ENCODE measurements at places on chromosomes 7 and 10.
A peak's percentile ranks its signal among the peaks of the same experiment; 100 is the strongest.

DNA sequence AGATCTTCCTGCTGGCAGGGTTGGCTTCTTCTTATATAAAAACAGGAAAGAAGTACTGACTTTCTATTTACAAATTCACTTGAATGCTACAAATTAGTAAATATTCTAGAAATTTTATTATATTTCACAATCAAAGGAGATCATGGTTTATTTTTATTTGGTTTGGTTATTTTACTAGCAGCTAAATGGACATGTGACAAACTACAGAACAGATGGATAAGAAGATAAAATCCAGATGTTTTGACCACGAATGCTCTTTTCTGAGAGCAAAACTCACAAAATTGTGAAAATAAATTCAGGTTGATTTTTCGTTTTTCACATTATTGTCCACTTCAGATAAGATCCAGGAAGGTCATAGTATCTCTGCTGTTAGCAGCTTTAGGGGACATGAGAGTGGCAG is 55.4 kb downstream of the CACNA2D1 start:
- DNase-seq = no peak

DNA sequence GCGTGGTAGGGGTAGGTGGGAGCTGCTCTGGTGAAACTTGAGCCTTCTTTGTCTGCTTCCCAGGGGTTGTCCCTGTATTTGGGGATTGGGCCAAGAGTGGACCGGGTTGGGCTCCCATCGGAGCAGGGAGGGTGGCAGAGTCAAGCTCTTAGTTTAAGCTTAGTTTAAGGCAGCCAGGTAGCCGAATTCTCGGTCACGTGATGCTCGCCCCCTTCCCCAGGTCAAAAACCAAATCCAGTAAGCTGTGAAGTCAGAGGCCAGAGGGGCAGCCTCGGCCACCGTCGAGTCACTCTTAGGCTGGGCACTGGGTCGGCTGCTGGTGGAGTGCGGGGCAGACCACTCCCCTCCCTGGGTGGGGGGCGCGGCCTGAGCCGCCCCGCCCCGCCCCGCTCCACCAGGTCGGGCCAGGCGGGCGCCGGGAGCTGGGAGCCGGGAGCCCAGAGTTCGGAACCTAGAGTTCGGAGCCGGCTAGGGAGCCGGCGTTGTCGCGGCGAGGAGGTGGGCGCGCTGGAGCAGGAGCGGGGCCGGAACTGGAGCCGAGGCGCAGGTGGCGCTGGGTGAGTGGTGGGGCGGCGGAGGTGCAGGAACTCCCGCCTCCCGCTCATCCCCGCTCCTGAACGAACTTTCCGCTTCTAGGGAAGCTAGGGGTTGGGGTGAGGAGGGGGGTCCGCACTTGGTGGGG is 2.8 kb upstream of the LZTS2 start:
- peak; percentile 59 for DNase-seq

DNA sequence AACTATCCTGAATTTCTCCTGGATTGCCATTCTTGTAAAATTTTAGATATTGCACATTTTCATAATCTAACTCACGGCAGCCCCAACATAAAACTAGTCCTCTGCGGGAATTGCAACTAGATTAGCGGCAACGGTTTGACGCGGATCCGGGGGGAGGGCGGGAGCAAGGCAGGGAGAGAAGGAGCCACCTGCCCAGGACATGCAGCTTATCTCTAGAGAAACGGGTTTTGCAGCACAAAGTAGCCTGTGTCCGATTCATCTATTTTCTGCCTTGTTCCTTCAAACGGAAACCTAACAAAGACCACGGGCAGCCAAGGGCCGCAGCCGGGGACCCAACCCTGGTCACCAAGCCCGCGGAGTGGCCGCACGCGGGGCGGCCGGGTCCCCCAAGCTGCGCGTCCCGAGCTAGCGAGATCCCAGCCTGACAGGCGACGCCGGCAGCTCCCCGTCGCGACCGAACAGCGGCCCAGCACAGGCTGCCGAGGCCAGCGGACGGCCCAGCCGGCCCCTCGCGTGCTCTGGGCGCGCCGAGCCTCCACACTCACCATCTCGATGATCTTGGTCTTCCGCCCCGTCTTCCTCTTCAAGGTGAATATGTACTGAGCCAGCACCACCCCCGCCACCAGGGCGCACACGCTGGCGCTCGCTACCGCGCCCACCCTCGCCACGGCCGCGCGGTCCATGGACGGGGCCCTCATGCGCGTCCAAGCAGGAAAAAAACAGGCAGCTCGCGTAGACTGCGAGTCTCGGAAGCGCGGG is at the start of gene NT5C3A:
Gene NT5C3A, minus strand, starts transcription at position 754 of the 759 bp plus-strand sequence. Its CDS starts 71 bp downstream, at position 683.
- DNase-seq = peak; percentile 50

DNA sequence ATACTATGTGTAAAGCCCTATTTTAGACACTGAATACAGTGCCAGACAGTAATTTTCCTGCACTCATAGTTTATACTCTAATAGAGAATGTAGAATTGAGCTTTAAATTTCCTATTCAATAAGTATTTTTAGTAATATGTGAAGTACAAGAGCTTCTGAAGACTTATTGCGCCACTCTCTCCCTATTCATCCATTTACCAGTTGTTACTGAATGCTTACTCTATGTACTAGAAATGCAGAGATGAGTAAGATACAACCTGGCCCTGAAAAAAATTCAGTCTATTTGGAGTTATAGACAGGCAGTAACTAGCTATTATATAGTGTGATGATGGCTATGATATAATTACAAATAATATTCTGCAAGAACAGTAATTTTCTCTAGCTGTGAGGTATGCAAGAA is 98.8 kb downstream of the ADK start:
- DNase-seq = no peak

DNA sequence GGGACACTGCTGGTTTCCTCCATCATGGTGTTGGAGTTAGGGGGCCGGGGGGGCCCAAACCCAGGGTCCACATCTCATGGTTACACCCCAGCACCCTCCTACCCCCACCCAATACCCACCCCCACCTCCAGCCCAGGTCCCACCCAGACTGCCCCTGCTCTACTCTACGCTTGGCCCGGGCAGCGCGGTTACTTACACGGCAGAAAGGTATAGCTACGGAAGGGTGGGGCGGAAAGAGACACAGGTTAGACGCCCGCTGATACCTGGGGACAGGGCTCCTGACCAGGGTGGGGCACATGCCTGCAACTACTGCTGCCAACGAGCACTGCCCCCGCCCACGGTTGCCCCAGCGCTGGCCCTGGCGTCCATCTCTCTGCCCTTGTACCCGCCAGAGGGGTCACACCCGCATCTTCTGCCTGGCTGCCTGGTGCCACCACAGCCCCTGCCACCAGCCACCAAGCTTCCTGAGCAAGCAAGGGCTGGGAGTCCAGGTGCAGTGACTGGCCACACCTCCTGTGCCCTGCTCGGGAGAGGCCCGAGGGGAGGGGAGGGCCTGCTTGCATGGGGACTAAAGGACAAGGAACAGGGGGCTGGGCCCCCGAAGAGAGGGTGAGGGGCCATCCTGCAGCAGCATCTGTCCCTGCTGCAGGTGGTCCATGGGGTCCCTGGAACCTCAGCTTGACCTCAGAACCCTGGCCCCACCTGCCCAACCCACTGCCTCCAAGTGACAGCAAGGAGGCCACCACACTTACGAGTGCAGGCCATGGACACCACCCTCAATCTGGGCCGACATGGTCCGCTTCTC is 16.1 kb downstream of the IMPDH1 start:
- DNase-seq = no peak

GRCh38 chr7:23696916-23697441 is 13.0 kb upstream of the STK31 start:
- peak; percentile 46 for DNase-seq

DNA sequence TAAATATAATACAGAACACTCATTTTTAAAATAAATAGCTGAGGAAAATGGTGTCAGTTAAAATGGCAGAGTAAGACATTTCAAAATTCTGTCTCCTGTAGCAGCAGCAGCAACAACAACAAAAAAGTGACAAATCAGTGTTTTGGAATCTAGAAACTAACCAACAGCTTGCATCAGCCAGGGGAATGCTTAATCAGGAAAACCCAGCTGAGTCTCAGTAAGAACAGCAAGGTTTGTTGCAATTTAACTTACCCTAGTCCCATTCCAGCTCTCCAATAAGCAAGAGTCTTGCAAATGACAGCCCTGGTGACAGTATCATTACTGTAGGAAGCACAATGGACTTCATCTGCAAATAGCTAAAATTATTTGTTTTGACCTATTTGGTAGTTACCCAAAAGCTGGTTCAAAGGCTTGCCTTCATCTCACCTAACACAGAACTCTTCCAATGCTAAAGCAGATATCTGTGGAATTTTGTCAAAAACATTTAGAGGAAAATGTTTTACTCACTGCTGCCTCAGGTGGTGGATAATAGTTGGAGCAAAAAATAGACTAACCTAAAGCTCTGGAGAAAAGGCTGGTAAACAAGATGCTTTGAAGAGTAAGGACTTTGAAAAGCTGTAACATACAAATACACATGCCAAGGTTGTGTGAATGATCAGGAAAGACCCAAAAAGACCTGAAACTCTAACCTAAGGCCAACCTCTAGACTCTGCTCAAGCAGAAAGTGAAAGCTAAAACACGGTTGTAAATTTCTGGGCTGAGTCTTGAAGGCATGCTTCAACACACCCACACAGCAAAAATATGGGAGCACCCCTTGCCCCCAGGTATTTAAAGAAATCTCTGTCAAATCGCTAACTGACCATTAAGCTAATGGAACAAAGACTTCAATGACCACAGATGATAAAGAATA is 9.9 kb upstream of the ARHGAP22 start:
- no peak for DNase-seq

Data from neuronal stem cell (in vitro differentiated cells).